ENCODE measurements at places on chromosomes 7 and 10.

- peaks cover 3% of the 10 kb centered on the region for H3K4me1 ChIP-seq
- H3K27ac ChIP-seq: no peak overlapping the region
- H3K4me3 ChIP-seq: no peak overlapping the region
- H3K27me3 ChIP-seq: peaks cover 41% of the 10 kb centered on the region
Observed at GRCh38 chr10:132306343-132306685, 1.4 kb downstream of the STK32C start.

- no peak overlapping the region for H3K27ac ChIP-seq
- peaks cover 7% of the 10 kb centered on the region for H3K4me1 ChIP-seq
- H3K4me3 ChIP-seq: no peak overlapping the region
Observed at GRCh38 chr7:139034336-139034735, 1.5 kb downstream of the ZC3HAV1L start.

- no peaks in the 10 kb centered on the region for H3K36me3 ChIP-seq
- H3K4me1 ChIP-seq: peaks cover 9% of the 10 kb centered on the region
- DNase-seq: peak; percentile 41
- no peak overlapping the region for H3K4me3 ChIP-seq
- no peak overlapping the region for H3K27ac ChIP-seq
Observed at GRCh38 chr10:75616874-75617478, 185.6 kb downstream of the LRMDA start.

GRCh38 chr7:112529521-112529920 is 48.7 kb downstream of the LSMEM1 start:
- no peak overlapping the region for H3K27ac ChIP-seq
- H3K27me3 ChIP-seq: no peaks in the 10 kb centered on the region
- H3K4me1 ChIP-seq: no peaks in the 10 kb centered on the region

GRCh38 chr7:73701357-73701995 is 18.0 kb downstream of the STX1A start:
- peaks cover 2% of the 10 kb centered on the region for H3K4me1 ChIP-seq
- no peak overlapping the region for H3K4me3 ChIP-seq
- peak; percentile 90 for DNase-seq
- H3K36me3 ChIP-seq: peaks cover 5% of the 10 kb centered on the region
- no peaks in the 10 kb centered on the region for H3K27me3 ChIP-seq

- no peak overlapping the region for H3K27ac ChIP-seq
- H3K4me1 ChIP-seq: no peaks in the 10 kb centered on the region
- H3K27me3 ChIP-seq: no peaks in the 10 kb centered on the region
- H3K36me3 ChIP-seq: no peaks in the 10 kb centered on the region
Observed at GRCh38 chr10:51606825-51607462, 92.5 kb downstream of the CSTF2T start.

DNA sequence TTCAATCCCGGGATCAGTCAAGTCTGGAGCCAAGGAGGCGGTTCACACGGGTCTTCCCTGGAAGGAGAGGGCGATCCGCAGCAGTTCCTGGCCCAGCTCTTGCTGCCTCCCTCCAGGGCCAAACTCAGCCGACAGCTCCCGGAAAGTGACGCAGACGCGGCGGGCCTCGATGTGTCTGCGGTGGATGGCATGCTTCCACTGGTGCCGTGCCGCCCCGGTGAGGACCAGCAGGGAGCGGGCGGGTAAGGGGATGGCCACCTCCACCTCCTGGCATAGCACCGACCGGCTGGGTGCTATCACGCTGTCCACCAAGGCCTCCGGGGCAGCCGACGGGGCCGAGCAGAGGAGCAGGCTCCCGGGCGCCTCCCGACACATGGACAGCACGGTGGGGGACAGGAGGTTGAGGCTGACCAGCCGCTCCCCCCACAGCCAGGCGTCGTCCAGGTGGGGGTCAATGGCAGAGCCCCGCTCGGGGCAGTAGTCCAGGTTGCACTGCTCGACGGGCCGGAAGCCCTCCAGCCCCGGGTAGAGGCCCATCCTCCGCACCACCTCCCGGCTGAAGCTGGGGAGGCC is 7.2 kb downstream of the ALKBH4 start:
- peaks cover 60% of the 10 kb centered on the region for H3K36me3 ChIP-seq
- DNase-seq: no peak
- no peak overlapping the region for H3K4me3 ChIP-seq
- no peaks in the 10 kb centered on the region for H3K4me1 ChIP-seq

GRCh38 chr7:138916731-138917130 is 64.5 kb downstream of the KIAA1549 start:
- no peak overlapping the region for H3K27ac ChIP-seq
- no peak for DNase-seq
- no peaks in the 10 kb centered on the region for H3K36me3 ChIP-seq
- H3K27me3 ChIP-seq: no peaks in the 10 kb centered on the region
- no peak overlapping the region for H3K4me3 ChIP-seq

DNA sequence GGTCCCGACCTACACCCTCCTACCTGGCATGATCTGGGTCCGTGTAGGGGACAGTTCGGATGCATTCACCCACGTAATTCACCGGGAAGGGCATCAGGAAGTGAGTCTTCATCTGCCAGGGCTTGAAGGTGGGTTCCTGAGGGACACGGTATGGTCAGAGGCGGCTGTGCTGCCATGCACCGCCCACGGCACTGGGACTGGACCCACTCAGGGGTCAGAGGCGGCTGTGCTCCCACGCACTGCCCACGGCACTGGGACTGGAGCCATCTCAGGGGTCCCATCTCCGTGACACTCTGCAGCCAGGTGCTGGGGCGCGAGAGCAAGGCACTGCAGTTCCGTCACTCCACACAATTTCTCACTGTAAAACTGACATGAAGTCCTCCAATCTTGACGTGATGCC is 29.2 kb downstream of the PITRM1 start:
- H3K27me3 ChIP-seq: no peaks in the 10 kb centered on the region
- H3K4me3 ChIP-seq: no peak overlapping the region
- H3K27ac ChIP-seq: no peak overlapping the region
- no peaks in the 10 kb centered on the region for H3K4me1 ChIP-seq
- DNase-seq: no peak

- no peak overlapping the region for H3K27ac ChIP-seq
- no peak overlapping the region for H3K4me3 ChIP-seq
- H3K4me1 ChIP-seq: no peaks in the 10 kb centered on the region
- no peaks in the 10 kb centered on the region for H3K27me3 ChIP-seq
- no peaks in the 10 kb centered on the region for H3K36me3 ChIP-seq
Observed at GRCh38 chr7:95209276-95209675, 115.1 kb downstream of the PON1 start.

- H3K4me3 ChIP-seq: no peak overlapping the region
- H3K27me3 ChIP-seq: no peaks in the 10 kb centered on the region
- peak; percentile 68 for DNase-seq
- H3K27ac ChIP-seq: no peak overlapping the region
Observed at GRCh38 chr7:27576360-27576944, 86.2 kb downstream of the HIBADH start.

- no peaks in the 10 kb centered on the region for H3K27me3 ChIP-seq
- H3K27ac ChIP-seq: no peak overlapping the region
- no peak overlapping the region for H3K4me3 ChIP-seq
- H3K36me3 ChIP-seq: no peaks in the 10 kb centered on the region
- DNase-seq: no peak
Observed at GRCh38 chr7:80002865-80003264, 131.8 kb upstream of the GNAI1 start.

DNA sequence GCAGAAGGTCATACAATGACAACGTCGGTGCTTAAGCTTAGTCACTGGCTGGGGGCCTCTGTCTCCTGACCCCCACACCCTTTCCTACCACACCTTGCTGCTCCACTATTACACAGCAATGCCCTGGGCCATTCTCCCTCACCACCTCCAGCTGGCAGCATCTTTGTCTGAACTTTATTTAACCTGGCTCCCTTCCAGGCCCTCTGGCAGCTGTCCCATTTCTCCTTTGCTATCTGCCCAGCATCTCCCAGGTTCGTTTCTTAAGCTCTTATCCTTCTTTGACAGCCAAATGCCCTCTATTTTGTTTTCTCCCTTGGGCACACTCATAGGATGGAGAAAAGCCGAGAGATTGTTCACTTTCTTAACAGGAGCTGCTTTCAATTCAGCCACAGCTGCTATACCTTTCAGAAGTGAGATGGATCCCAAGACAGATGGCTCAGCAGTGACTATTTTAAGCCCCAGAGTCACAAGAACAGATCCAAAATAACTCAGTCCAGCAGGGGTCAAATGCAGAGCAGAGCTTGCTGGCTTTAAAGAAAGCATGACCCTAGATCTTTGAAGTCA is 1277.1 kb upstream of the AUTS2 start:
- no peak overlapping the region for H3K4me3 ChIP-seq
- no peaks in the 10 kb centered on the region for H3K27me3 ChIP-seq
- no peaks in the 10 kb centered on the region for H3K36me3 ChIP-seq
- no peak overlapping the region for H3K27ac ChIP-seq

DNA sequence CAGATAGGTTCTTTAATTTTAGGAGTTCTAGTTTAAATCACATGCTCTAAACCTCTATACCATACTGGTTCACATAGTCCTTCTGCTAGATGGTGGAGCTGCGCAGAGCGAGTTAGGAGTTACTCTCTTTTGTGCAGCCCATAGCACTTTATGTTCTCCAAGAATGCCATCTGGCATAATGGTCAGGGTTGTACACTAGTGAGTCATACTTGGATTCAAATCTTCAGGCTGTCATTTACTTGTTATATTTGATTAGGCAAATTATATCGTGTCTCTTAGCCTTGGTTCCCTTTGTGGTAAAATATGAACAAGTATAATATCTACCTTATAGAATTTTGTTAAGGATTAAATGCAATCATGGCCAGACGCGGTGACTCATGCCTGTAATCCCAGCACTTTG is 1078.3 kb downstream of the NRG3 start:
- no peak for DNase-seq
- no peaks in the 10 kb centered on the region for H3K4me1 ChIP-seq
- no peaks in the 10 kb centered on the region for H3K27me3 ChIP-seq
- no peak overlapping the region for H3K4me3 ChIP-seq

GRCh38 chr7:120992965-120993494 is 4.5 kb downstream of the CPED1 start:
- no peak overlapping the region for H3K27ac ChIP-seq
- no peaks in the 10 kb centered on the region for H3K27me3 ChIP-seq
- no peaks in the 10 kb centered on the region for H3K36me3 ChIP-seq
- H3K4me3 ChIP-seq: no peak overlapping the region
- no peak for DNase-seq
- H3K4me1 ChIP-seq: peaks cover 13% of the 10 kb centered on the region

DNA sequence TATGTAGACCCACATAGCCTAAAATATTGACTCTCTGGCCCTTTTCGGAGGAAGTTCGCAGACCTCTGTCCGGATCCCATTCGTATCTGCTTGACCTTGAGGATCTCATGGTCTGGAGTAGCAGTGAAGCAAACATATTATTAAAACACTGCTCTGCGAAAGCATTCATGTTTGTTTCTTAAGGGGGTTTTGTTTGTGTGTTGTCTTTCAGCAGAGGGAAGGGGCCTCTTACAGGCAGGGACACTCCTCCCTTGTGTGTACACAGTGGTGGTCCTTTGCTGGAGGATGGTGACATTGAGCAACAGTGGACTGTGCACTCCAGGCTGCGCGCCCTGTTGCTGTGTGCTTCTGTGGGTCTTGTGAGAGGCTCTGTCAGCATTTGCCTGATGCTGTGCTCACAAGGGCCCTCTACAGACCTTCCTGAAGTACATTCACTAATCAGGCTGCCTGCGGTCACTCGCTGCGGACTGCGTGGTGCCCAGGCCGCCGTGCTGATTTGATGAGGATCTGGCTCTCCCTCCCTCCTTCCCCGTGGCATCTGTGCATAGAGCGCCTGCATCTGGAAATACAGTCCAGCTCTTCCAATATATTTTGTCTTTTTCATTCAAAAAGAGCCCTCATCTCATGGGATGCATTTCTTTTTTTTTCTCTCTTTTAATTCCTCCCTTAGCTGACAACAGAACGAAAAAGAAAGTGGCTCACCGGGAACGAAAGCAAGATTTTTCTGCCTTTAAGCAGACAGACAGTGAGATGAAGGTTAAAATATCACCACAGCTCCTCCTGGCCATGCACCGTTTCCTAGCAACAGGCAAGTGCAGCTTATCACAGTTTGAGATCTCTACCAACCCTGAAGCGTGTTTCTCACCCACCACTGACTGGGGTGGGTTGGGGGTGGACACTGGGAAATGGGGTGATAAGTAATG is 135.8 kb downstream of the CNNM2 start:
- no peak overlapping the region for H3K4me3 ChIP-seq
- peaks cover 3% of the 10 kb centered on the region for H3K36me3 ChIP-seq
- H3K4me1 ChIP-seq: peaks cover 2% of the 10 kb centered on the region
- H3K27me3 ChIP-seq: no peaks in the 10 kb centered on the region
- H3K27ac ChIP-seq: peak overlapping the region; percentile 9
- DNase-seq: peak; percentile 88

GRCh38 chr7:131194070-131194865 is 133.4 kb upstream of the MKLN1 start:
- H3K27me3 ChIP-seq: no peaks in the 10 kb centered on the region
- no peaks in the 10 kb centered on the region for H3K36me3 ChIP-seq
- H3K27ac ChIP-seq: no peak overlapping the region
- no peaks in the 10 kb centered on the region for H3K4me1 ChIP-seq

DNA sequence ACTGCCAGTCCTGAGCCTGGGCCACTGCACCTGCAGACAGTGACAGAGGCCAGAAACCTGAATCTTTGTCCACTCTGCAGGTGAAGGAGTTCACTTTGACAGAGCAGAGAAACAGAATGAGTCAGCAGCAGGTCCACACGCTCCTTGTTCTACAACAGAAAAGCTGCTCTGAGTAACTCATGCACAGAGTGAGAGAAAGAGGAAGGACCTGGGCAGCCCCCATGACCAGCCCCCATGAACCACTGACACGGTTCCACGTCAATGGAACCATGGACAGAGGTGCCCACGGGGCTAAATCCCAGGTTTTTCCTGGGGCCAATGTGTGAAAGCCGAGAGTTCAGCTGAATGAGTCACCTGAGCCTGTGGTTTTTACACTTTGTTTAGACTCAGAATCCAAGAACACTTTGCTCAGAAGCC is 40.8 kb upstream of the CTBP2 start:
- no peak overlapping the region for H3K27ac ChIP-seq
- peak; percentile 5 for DNase-seq
- no peaks in the 10 kb centered on the region for H3K36me3 ChIP-seq
- H3K4me1 ChIP-seq: no peaks in the 10 kb centered on the region
- no peaks in the 10 kb centered on the region for H3K27me3 ChIP-seq

- H3K36me3 ChIP-seq: no peaks in the 10 kb centered on the region
- no peaks in the 10 kb centered on the region for H3K27me3 ChIP-seq
- peaks cover 60% of the 10 kb centered on the region for H3K4me1 ChIP-seq
- no peak overlapping the region for H3K4me3 ChIP-seq
- no peak for DNase-seq
Observed at GRCh38 chr10:80461208-80462183, 7.4 kb downstream of the TSPAN14 start.

DNA sequence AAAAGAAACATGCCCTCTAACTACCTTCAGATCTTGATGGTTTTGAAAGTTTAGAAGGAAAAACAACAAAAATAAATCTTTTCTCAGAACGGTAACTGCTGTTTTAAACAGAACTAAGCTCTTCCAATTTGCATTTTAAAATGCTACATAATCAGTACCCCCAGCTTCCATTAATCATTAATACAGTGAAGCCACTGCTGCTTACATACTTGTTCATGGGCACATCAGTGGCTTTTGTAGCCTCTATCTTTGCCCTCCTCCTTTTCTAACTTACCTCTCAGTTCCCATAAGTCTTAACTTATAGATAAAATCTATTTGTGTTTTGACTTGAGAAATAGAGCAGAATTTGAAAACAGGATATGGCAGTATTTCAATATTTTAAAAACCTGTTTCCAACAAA is 109.1 kb downstream of the POLL start:
- H3K4me1 ChIP-seq: no peaks in the 10 kb centered on the region
- no peak overlapping the region for H3K4me3 ChIP-seq
- no peak for DNase-seq
- H3K27ac ChIP-seq: no peak overlapping the region

- H3K4me1 ChIP-seq: no peaks in the 10 kb centered on the region
- H3K36me3 ChIP-seq: no peaks in the 10 kb centered on the region
- no peak overlapping the region for H3K27ac ChIP-seq
- no peak for DNase-seq
- no peak overlapping the region for H3K4me3 ChIP-seq
- no peaks in the 10 kb centered on the region for H3K27me3 ChIP-seq
Observed at GRCh38 chr7:107686816-107687387, 26.3 kb downstream of the SLC26A4 start.

Data from small intestine (tissue), 16 donors.